Bone marrow (tissue), 2 donors: ENCODE measurements at places on chromosomes 12 and 14.

DNA sequence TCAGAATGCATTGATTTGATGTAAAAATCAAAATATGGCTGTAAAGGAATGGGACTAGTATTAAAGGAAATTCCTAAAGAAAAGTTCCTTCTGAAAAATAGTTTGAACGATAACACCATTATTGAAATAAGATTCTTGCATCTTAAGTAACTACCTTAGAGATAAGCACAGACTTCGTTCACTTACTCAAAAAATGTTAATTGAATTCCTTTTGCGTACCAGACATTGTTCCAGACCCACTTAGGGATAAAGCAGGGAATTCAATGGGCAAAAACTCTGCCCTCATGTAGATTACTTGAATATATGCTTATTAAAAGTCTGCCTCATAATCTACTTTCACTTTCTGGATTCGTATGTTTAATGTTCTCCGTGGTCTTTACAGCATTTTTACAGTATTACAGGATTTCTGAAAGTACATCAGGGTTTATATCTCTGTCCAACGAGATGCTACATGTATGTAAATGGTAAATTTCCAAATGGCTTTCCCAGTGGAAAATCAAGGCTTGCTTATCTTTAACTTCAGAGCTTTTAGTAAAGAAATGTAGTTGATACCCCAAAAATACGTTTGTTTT is 213.7 kb downstream of the GXYLT1 start:
- peak; percentile 42 for DNase-seq

DNA sequence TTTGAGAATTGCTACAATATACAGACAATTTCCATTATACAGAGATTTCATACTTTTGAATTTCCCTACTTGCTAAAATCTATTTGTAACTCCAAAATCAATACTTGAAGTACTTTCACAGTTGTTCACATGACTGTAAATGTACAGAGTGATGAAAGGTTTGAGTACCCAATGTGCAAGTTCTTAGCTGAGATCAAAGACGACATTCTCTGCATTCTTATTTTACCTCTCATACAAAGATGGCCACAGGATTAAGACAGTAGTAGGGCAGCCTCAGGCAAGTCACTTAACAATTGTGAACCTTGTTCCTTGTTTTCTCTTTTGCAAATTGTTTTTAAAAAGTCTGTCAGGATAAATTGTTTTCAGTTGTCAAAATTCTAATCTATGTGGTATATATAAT is 255.9 kb upstream of the KITLG start:
- DNase-seq, result no peak

- DNase-seq, result no peak
These were observed 68.9 kb downstream of the CEP128 start for GRCh38 chr14:80872645-80873044.

DNA sequence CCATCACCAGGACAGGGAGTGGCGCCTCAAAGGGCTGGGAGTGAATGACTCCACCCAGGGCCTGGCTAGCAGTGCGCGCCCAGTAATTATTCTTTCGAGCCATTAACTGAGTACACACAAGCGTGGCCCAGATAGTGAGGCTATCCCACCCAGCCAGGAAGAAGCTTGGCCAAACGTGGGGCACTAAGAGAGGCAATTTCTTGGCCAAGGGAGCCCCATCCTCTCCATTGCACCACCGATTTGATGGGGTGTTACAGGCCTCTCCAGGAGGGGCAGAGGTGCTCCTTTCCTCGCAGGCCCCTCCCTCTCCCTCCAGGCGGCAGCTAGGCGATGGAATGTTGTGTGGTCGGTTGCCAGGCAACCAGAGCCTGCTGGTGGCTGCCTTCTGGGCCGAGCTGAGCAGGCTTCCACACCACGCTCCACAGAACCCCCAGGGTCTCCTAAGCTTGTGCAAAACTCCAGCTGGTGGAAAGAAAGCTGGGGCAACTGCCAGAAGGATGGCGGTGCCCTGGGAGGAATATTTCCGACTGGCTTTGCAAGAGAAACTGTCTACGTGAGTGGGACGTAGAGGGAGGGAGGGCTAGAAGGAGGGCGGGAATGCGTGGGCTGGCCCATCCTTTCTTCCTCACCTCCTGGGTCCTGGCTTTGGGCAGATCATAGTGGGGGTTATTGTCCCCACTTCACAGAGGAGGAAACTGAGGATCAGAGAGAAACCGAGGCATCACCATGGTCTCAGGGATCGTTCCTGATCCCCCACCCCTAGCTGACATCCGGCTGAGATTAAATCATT is at the start of gene CFAP73:
Gene CFAP73 (plus strand): TSS at position 364 of the 790 bp plus-strand sequence. CDS start 134 bp downstream, at position 498.
- no peak for DNase-seq

DNA sequence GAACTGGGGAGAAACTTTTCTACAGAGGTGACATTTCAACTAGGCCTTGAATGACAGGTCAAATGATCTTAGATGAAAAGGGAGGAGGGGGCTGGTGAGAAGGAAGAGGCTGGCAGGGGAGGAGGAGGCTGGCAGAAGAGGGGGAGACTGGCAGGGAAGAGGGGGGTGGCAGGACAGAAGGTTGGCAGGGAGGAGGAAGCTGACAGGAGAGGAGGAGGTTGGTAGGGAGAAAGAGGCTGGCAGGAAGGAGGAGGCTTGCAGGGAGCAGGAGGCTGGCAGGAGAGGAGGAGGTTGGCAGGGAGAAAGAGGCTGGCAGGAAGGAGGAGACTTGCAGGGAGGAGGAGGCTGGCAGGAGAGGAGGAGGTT is 63.4 kb upstream of the PPP4R3A start:
- no peak for DNase-seq

DNA sequence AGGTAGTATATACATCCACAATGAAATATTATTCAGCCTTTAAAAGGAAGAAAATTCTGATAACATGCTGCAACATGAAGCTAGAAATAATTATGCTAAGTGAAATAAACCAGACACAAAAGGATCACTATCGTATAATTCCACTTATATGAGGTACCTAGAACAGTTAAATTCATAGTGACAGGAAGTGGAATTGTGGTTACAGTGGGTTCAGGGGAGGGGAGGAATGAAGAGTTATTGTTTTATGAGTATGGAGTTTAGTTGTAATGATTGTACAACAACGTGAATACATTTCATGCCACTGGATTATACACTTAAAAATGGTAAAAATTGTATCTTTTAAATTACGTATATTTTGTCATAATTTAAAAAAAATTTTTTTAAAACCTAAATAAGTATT is 21.0 kb downstream of the EEA1 start:
- no peak for DNase-seq

GRCh38 chr14:90426031-90426540 is 29.3 kb downstream of the CALM1 start:
- DNase-seq, result no peak

DNA sequence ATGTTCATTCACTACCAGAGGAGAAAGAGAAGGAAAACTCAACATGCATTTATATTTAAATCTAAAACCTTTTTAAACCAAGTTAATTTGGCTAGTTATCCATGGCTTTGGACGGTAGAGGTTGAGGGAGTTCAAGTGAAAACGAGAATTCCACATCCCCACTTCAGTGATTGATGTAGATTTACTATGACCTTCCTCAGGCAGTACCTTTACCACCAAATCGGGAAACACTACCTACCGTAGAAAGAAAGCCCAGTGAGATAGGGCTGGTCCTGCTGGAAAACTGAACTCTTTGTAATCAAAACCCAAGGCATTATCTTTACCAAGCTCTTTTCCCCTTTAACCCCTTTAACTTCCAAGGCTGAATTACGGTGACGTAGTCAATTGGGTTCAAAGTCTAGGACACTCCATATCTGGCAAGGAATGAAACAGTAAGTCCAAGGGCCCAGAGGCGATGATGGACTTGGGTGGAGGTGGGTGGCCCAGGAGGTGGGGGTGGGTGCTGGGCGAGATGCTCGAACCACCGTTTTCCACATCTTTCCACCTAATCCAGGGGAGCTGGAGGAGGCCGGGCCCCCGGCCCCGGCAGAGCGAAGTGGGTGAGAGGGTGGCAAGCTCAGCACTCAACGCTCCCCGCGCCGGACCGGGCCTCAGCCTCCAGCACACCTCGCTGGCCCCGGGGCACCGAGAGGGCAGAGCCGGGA is 618 bp downstream of the SEC23A start:
- DNase-seq, result peak; percentile 58

DNA sequence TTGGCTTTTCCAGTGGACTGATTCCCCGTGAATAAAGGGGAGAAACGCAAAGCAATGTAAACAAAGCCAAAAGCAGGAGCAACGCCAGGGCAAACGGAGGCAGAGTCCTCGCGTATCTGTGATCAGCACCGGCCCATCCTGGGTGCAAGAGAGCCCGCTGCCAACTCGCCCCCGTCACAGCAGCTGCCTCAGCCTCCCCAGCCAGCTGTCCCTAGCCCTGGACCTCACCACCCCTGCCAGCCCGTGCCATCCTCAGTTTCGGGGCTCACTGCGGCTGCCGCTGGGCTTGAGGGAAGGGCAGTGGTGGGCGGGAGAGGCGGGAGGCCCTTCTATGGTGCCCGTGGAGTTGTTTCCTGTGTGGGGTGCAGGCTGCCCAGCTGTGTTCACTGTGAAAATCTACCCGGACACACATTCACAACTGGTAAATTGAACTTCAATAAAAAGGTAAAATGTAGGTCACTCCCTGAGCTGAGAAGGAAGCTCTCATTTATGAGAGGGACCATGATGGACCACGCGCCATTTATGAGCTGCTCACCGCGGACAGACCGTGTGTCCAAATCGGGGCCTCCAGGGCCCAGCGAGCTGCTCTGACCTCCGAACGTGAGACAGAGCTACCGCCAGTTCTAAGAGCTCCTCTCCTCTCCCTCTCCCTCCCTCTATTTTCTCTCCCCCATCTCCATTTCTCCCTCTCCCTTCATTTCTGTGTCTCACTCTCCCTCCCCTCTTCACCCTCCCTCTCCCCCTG is 330.5 kb upstream of the SFSWAP start:
- DNase-seq, result no peak

DNA sequence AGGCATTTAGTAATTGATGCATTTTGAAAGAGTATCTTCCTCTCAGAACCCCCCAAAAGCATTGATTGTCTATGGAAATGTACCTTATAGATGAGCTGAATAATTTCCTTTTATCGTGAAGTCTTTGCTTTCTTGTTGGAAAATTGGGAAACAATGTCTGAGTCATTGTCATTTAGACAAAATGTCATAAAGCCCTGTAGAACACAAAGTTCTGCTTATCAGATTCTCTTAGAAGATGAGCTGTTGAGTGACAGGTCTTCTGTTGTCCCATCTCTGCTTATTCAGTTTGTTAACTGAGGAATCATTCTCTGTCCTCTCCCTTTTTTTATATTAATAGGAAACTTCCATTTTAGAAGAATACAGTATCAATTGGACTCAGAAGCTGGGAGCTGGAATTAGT is 22.9 kb downstream of the MAPKAPK5 start:
- no peak for DNase-seq

GRCh38 chr14:20118795-20119194 is 8.3 kb downstream of the OR4K17 start:
- DNase-seq, result no peak

DNA sequence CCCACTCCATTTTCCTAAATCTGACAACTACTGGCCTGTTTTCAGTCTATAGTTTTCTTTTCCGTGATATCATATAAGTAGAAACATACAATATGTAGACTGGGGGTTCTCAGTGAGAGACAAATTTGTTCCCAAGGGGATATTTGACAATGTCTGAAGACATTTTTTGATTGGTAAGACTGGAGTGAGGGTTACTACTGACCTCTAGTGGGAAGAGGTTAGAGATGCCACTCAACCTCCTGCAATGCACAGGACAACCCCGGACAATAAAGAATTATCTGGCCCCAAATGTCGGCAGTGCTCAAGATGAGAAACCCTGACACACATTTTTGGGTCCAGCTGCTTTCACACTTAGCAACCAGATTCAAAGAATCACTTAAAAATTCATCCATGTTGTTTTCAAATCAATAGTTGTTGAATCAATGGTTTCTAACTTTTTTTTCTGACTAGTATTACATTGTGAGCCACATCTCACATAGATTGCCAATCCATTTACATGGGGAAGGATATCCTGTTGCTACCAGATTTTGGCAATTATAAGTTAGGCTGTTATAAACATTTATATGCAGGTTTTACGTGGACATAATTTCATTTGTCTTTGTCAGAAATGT is 307.1 kb downstream of the RPL10L start:
- no peak for DNase-seq

DNA sequence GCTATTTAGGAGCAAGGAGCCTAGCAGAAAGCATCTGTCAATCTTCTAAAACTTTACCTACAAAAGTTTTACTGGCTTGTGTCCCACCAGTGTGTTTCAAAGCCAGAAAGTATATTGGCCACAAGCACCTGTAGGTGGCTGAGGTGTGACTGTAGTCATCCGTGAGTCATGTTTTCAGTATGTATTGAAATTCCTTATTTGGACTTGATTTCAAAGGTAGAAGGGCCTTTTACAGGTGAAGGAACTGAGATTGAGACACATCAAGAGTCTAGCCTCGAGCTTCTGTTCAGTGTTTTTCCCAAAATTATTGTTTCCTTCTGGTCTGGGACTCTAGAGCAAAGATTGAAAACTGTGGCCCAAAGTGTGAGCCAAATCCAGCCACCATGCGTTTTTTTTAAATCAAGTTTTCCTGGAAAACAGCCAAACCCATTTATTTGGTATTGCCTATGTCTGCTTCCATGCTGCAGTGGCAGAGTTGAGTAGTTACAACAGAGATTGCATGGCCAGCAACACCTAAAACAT is 195.3 kb upstream of the BCL2L14 start:
- no peak for DNase-seq

- no peak for DNase-seq
These were observed 58.8 kb downstream of the GPR68 start for GRCh38 chr14:91185721-91186120.

DNA sequence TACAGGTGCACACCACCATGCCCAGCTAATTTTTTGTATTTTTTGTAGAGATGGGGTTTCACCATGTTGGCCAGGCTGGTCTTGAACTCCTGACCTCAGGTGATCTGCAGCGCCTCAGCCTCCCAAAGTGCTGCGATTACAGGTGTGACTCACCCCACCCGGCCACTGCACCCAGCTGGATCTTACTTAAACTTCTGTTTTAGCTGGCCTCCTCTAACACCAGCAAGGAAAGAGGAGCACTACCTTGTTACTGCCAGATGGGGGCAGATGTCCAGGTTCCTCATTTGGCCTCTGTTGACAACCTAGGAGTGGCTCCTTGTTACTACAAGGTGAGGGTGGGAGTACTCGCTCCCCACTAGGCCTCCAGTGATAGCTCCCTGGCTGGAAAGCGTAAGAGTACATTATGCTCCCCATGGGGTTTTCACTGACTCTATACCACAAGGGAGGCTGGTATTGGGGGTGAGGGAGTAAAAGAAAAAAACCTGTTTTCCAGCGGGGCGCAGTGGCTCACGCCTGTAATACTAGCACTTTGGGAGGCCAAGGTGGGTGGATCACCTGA is 13.2 kb upstream of the ARF6 start:
- DNase-seq, result no peak

- no peak for DNase-seq
These were observed 66.0 kb downstream of the FLRT2 start for GRCh38 chr14:85595981-85596380.
